ENCODE measurements at places on chromosomes 5 and 9.

GRCh38 chr5:141729387-141730006 is 47.5 kb upstream of the ARAP3 start:
- no peak for DNase-seq

- DNase-seq: peak; percentile 80
Observed at GRCh38 chr9:110146373-110146772, 61.6 kb downstream of the C9orf152 start.

GRCh38 chr5:39266442-39266841 is 47.1 kb upstream of the FYB1 start:
- no peak for DNase-seq

DNA sequence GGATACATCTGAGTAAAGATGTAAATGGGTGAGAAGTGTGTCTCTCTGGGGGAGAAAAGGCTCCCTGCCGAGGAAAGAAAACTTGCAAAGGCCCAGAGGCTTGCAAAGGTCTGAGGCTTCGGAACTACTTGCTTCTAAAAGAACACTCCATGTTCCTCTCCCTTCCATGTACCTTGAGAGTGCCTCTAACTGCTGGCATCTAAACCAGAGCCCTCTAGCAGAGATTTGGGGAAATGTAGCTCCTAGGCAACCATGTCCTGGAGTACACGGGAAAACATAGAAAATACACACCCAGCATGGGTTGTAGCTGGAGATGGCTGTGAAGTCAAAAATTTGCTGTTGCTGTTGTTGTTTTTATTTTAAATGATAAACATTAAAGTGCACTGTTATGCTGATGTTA is 151.6 kb downstream of the SYK start:
- DNase-seq: no peak

DNA sequence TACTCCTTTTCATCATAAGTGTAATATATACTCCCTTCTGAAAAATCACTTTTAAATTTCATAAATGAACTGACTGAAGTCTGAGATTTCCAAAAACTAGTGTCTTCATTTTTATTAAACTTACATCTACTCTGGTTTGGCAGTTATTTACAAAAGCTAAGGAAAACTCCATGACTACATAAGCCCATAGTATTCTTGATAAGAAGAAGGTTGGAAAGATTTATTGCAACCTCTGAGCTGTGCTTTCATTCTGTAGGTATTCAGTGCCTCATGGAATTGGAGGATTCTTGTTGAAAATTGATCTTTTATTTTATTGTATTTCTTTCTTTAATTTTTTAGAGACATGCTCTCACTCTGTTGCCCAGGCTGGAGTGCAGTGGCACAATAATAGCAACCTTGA is 41.7 kb downstream of the GNAQ start:
- no peak for DNase-seq

DNA sequence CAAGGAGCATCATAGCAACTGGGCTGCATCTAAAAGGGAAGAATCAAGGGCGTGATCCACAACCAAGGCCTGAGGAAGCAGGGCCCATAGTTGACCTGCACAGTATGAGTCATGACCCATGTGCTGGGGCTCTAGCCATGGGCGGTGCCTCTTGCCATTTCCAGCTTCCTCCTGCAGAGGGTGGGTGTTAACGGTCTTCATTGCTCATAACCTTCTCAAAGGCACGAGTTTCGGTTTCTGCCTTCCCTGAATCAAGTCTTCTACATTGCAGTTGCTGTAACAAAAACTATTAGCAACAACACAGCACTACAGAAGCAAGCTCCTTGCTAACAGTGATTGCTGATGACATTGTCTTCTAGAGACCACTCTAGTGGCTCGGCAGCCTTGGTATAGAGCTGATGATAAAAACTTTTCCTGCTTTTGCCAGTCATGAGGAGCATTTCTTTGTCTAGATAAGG is 66.9 kb downstream of the CTSL start:
- peak; percentile 79 for DNase-seq

DNA sequence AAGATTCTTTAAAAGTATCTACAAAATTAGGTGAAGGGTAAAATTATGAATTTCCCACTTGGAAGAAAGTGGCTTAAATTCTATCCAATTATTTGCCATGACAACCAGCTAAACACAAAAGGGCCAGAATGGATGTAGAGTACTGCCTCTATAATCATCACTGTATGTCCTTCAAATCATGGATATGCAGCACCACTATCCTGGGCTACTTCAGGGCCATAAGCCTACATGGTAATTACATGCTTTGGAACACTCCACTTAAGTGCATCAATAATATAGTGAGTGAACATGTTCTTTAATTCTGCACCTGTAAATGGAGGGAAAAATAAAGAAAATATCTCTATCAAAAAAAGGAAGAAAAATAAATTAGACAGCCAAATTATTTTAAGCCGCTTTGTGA is 575.2 kb downstream of the ISL1 start:
- DNase-seq: no peak

DNA sequence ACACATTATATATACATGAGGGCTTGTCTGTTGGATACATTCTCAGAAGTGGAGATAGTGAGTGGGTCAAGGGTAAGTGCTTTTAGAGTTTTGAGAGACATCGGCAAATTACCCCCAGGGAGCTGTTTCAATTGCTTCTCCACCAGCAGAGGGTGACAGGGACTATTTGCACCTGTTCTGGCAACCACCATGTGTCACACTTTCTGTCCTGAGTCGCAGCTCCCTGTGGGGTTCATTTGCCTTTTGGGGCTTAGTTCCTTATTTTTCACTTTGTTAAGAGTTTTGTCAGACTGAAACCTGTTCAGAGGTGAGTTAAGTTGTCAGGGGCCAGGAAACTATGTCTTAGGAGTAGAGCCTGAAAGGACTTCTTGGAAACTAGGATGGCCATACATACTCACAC is 20.1 kb upstream of the SLC36A1 start:
- no peak for DNase-seq

- no peak for DNase-seq
Observed at GRCh38 chr9:20227166-20227874, 395.0 kb downstream of the MLLT3 start.

- DNase-seq: peak; percentile 63
Observed at GRCh38 chr5:75668977-75669689, 48.1 kb downstream of the POC5 start.

GRCh38 chr9:14741369-14741768 is 18.8 kb upstream of the CER1 start:
- DNase-seq: no peak

Data from renal cortical epithelial cell (primary cell).